ENCODE measurements at places on chromosomes 2 and 18.

DNA sequence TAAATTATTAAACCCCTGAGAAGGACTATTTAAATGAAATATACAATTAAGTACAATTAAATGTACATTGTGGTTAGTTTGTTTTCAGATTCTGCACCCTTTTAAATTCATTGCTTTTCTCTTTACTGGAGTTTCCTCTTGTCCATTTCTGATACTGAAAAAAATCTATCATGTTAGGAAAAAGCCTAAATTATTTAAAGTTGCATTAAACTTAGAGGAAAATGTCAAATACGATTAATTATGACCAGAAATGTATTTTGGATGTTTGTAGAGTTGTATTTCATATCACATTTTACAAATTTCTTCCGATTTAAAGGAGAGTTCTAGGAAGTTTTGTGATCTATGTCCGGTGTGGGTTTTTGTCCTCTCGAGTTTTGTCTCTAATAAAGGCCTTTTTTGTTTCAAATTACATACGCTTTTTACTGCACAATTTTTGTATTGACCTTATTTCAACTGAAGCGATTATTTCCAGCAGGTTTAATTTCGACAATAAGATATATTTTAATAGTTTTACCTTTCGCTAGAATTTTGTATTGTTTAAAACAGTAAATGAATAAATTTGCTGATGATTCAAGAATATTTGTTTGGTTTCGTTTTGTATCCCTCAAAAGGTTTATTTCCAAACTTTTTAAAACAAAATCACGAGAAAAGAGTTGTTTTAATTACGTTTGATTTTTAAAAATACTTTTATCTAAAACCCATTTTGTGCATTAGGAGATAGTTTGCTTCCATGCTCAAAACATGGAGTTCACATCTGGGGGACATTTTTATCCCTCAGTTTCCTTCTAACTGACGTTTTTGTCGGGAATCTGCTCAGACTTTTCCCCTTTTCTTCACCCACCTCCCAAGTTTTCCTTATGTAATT lies 3.3 kb upstream of the SATB2 start:
- no peak for DNase-seq

GRCh38 chr2:161979490-161979889 lies 94.5 kb downstream of the DPP4 start:
- DNase-seq, result no peak

GRCh38 chr2:70528276-70528675 lies 25.4 kb downstream of the TGFA start:
- no peak for DNase-seq

GRCh38 chr2:30705711-30706533 lies 101.3 kb downstream of the CAPN13 start:
- DNase-seq, result no peak

GRCh38 chr18:9707381-9708056 lies 582 bp upstream of the RAB31 start:
- no peak for DNase-seq

DNA sequence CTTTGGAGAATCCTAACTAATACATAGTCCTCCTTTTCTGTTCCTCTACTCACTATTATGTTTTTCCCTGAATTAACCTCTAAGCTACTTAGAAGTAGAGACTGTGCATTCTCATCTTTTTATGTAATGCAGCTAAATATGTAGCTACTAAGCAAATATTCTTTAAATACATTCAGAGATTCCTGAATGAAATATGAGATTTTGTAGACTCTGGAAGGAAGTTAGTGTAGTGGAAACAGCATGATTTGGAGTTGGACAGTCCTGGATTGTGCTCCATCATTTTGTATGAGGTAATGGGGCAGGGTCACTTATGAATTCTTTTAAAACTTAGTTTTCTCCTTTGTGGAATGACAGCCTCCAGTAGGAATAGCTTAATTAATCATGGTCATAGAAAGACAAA lies 24.7 kb upstream of the NT5C1B start:
- DNase-seq, result no peak

GRCh38 chr2:101823347-101823791 lies 125.9 kb downstream of the MAP4K4 start:
- DNase-seq, result no peak

All from thoracic aorta (tissue), 2 donors.